ENCODE measurements at places on chromosomes 16 and 17.

- DNase-seq: no peak
Measured at GRCh38 chr17:7496470-7497183, 12.5 kb downstream of the POLR2A start.

DNA sequence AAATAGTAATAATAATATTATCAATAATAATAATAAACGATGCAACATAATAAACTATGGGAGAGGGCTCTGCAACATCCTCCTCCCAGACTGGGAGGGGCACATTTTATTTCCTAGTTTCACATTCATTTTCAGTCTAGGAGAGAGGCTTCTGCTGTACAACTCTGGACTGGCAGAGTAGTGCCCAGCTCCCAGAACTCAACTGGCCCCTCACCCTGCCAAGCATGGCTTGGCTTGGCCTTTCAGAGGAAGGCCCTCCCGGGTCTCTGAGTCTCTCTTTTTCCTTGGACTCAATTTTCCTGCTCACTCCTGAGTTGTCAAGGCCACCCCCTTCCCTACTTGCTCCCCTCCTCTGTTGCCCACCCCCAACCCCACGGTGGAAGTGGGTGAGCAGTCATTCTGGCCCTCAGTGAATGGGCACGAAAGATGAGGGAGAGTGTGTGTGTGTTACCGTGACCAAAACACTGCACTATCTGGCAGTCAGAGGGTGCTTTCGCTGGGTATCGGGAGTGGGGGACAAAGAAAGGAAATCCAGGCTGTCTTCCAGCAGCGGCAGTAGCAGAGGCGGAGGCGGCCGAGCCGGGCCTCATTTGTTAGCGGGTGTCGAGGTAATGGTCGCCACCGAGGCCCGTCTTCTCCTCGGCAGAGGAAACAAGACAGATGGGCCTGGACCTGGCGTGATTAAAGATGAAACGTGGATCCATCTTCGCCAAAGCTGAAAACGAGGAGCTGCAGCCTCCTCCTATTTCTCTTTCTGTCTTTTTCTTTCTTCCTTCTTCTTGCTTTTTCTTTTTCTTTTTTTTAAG, 2.3 kb downstream of the HOXB4 start:
- DNase-seq: no peak

DNA sequence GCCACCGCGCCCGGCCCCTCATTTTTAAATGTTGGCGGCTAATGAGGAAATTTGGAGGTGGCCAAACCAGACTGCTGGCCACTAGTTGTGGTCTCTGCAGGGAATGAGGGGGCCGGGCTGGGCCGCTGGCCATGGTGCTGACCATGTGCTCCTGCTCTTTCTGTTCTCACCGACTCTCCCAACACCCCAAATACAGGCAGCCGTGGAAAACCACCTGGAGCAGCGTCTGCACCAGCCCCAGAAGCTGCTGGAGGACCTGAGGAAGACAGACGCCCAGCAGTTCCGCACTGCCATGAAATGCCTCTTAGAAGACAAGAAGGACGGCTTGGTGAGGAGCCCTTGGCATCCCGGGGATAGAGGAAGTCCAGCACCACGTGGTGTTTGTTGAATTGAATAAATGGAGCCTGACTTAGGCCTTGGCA, 21.3 kb downstream of the OTOA start:
- no peak for DNase-seq

DNA sequence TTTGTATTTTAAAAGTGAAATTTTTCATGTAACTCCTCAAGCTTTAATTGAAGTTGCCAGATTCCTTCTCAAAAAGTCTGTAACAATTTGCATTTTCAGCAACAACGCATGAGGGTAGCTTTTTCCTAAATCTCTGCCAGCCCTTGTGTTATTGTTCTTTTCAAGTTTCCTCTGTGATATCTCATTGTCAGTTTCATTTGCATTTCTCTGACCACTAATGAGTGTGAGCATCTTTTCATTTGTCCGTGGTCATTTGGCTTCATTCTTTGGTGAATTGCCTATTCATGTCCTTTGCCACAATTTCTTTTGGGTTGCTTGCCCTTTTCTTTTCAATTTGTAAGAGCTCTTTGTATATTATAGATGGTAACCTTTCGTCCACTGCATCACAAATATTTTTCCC, 68.0 kb upstream of the NKD1 start:
- DNase-seq: no peak

DNA sequence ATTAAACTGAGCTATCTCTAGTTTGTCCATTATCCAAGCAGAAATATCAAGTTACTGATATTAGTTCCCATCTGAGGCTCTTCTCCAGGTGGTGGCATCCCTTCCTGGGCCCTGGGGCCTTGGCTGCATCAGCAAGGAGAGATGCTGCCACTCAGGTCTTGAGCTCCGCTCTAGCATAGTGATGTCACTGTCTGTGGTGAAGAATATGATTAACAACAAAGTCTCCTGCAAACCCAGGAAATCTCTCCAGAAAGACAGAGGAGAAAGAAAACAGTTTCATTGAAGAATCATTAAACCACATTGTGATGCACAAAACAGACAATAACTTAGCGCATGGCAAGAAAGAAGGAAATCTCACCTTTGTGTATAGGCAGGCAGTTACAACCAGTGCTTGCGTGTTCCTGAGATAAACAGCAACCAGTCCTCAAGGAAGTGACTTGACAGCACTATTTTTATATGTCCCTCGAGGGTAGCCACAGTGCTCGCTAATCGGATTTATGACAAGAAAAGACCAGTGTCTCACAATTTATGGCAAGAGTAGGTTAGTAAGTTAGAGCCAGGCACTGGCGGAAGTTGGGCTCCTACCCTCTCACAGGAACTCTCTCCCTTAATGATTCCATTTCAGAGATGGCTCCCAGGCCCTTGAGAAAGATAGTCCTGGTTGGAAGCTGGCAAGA, 151.1 kb downstream of the AHSP start:
- no peak for DNase-seq

GRCh38 chr16:49726155-49726554, 129.8 kb downstream of the ZNF423 start:
- no peak for DNase-seq

DNA sequence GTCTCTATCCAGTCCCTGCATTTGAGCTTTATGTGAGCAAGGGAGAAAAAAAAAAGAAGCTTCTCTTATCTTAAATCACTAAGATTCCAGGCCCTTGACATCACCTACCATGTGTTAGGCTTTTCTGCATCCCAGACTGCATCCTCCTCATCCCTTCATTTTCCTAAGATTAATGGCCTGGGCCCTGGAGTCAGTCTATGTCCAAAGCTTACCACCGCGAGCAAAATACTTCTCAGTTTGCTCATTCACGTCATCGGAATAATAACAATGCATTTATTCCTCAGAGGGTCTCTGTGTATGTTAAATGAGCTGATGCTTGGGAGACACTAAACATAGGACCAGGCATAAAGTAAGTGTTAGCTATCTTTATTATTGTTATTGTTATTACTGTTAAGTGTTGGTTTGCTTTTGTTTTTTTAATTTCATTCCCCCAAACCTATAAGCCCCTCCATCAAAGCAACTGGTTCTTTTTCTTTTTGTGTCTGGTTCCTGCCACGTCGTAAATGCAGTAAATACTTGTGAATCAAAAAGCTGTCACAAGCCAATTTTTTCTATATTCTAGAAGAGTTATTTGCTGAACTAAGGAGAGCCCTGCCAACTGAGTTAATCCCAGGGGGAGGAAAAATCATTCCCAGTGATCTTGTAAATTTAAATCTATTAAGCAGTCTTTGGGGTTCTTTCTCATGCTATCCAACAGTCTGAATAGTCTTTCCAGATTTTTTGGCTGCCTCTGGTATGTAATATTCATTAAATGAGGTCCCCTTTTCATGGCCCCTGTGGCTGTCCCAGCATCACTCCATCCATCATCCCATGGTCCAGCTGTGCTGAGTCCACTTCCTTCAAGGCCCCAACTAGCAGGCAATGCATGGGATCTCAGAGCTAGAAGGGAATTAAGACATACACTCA, 46.5 kb downstream of the VAT1L start:
- no peak for DNase-seq

- no peak for DNase-seq
Measured at GRCh38 chr16:15493466-15494180, 59.2 kb downstream of the BMERB1 start.

GRCh38 chr17:50199211-50199802, 2.1 kb downstream of the COL1A1 start:
- DNase-seq: no peak

- DNase-seq: no peak
Measured at GRCh38 chr17:61485067-61485775, 33.0 kb downstream of the TBX4 start.

DNA sequence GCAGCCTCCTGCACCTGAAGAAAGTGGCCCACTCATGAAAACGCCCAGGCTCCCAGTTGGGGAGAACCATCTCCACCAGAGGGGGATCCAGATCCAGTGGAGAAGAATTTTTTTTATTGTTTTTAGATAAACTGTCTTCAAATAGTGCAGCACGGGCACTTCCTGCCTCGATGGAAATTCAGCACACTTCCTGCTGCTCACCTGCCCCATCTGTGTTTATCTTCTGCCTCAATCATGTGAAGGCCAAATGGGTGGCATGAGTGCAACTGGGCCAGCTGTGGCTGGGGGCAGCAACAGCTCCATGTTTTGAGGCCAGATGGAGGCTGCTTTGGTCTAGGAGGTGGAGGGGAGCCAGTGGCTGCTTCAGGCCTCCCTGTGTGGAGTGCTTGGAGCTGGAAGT, 75.9 kb upstream of the WSB1 start:
- no peak for DNase-seq

- no peak for DNase-seq
Measured at GRCh38 chr16:710500-711075, 4.3 kb upstream of the METRN start.

GRCh38 chr17:67386965-67387551, 10.0 kb downstream of the PITPNC1 start:
- peak; percentile 68 for DNase-seq

- peak; percentile 50 for DNase-seq
Measured at GRCh38 chr16:84603140-84603816, 14.6 kb downstream of the COTL1 start.

GRCh38 chr16:24253192-24253591, 2.9 kb upstream of the CACNG3 start:
- peak; percentile 27 for DNase-seq

DNA sequence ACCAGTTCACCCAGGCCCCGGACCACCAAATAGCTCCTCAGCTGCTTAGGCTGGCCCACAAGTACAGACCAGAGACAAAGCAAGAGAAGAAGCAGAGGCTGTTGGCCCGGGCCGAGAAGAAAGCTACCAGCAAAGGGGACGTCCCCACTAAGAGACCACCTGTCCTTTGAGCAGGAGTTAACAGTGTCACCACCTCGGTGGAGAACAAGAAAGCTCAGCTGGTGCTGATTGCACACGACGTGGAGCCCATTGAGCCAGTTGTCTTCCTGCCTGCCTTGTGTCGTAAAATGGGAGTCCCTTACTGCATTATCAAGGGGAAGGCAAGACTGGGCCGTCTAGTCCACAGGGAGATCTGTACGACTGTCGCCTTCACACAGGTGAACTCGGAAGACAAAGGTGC, 15.4 kb downstream of the FOXF1 start:
- DNase-seq: no peak

GRCh38 chr16:84339311-84339710, 29.0 kb upstream of the ATP2C2 start:
- no peak for DNase-seq

- DNase-seq: no peak
Measured at GRCh38 chr17:67850991-67851631, 25.8 kb downstream of the BPTF start.

DNA sequence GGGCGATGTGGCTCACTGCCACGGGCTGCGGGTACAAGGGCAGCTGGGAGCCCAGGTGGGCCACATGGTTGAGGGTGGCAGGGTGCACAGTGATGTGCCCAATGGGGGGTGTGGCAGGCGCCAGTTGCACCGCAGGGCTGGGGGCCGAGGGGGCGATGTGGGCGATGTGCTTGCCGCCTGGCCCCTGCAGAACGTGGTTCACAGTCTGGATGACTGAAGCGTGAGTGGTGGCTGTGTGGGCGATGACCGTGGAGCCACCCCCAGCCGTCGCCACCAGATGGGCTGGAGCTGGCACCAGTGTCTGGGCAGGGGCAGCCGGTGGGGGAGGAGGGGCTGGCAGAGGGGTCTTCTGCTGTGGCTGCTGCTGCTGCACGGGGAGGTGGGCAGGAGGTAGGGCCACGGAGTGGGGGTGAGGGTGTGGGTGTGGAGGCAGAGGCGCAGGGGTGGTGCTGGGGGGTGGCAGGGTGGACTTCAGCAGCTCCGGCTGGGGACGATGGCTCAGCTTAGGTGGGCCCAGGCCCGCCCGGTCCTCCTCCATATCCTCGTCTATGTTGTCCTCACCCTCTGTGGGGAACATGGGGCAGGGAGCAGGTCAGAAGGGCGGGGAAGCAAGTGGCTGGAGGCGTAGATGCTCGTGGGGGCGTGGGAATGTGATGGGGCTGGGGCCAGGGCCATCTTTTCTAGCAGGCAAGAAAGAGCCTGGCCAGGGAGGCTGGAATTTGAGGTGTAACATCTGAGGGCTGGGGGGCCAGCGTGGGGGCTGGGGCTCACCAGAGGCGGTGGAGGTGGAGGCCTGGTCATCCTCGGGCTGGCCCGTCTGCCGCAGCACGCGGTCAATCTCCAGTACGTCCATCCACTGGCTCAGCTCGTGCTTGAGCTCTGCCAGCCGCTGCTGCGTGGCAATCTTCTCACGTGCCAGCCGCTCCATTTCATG, 13.5 kb downstream of the MNT start:
- DNase-seq: no peak

GRCh38 chr17:43660816-43661493, 767 bp downstream of the MEOX1 start:
- no peak for DNase-seq

GRCh38 chr16:11581678-11582077, 5.0 kb downstream of the LITAF start:
- DNase-seq: no peak

DNA sequence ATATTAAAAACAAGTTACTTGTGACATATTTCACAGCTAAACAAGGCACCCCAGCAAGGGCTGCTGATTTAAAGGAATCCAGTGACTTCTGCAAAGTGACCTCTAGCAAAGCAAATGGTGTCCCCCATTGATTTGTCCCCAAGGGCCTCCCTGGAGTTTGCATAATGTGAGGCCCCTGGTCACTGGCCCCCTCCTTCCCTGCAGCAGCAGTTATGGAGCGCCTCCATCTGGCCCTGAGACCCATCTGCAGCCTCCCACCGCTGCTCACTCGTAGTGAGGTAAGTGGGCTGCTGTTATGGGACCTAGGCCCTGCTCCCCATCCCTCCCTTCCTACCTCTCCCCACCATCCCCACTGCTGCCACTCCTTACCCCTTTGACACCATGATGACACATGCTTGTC, 19.6 kb upstream of the EEF2K start:
- DNase-seq: no peak

GRCh38 chr17:12068946-12069345, 48.3 kb downstream of the MAP2K4 start:
- DNase-seq: no peak

DNA sequence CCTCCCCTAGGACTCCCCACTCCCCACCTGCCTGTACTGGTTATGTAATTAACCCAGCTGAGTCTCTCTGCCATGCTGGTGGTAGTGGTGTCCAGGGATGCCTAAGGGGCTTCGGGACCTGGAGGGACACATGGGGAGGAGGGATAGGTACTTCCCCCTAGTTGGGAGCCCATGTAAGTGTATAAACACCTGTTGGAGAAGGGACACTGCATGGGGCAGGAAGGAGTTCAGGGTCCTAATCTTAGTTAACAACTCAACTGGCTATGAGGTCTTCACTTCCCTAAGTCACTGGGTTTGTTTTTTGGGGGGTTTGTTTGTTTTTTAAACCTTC, 1.3 kb downstream of the RASL10B start:
- no peak for DNase-seq
